ENCODE measurements at places on chromosomes 13 and 19. TPM values are rescaled to one million over a fixed set of nuclear protein-coding genes. Genes with fewer than 3 reads are reported as not detected.

- no peak for DNase-seq
These were observed 144.7 kb downstream of the MTUS2 start for GRCh38 chr13:28964803-28965202.

- DNase-seq = no peak
These were observed 31.2 kb downstream of the IGFL2 start for GRCh38 chr19:46179076-46179759.

DNA sequence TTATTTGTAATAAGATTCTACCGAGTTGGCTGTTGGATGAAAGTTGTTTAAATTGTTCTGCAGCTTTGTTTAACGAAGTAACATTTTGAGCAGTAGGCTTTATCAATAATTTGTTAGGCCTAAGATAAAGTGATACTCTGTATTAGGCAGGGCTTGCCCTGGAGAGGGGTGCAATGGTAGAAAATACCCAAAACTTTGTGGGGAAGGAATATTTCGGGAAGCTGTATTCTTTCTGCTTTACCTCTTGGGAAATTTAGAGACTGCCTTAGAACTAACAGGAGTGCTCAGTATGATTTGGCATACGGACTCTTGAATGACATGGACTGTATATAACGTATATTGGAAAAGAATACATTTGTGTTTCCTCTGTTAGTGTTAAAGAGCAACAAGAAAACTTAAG, 2.5 kb downstream of the PDS5B start:
- no peak for DNase-seq

Gene PCID2
- total RNA-seq = 50.3 TPM
